ENCODE measurements at places on chromosomes 3 and 15.

DNA sequence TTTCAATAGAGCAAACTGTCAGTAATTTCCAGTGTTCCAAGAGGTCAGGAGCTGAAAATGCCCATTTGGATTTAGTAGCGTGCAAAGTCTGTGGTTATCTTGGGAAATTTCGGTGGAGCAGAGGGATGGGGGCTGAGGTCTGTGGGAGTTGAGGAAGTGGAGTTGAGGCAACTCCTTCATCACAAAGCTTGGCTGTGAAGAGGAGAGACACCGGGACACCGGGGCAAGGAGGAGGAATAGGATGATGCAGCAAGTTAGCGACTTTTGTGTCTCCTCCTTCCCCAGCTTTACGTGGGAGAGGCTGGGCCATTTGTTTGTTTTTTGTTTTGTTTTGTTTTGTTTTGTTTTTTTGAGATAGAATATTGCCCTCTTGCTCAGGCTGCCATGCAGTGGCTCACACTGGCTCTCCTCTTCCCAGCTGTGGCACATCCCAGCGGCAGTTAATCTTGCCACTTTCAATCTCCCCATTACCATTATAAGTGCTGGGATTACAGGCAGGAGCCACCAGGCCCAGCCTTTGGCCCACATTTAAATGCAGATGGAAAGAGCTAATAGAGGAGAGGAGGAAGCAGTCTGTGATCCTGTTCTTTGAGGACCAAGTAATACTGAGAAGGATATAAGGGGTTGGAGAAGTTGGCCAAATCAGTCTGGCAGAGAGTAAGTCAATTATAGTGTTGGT lies 47.1 kb downstream of the CRTC3 start:
- no peak for DNase-seq

DNA sequence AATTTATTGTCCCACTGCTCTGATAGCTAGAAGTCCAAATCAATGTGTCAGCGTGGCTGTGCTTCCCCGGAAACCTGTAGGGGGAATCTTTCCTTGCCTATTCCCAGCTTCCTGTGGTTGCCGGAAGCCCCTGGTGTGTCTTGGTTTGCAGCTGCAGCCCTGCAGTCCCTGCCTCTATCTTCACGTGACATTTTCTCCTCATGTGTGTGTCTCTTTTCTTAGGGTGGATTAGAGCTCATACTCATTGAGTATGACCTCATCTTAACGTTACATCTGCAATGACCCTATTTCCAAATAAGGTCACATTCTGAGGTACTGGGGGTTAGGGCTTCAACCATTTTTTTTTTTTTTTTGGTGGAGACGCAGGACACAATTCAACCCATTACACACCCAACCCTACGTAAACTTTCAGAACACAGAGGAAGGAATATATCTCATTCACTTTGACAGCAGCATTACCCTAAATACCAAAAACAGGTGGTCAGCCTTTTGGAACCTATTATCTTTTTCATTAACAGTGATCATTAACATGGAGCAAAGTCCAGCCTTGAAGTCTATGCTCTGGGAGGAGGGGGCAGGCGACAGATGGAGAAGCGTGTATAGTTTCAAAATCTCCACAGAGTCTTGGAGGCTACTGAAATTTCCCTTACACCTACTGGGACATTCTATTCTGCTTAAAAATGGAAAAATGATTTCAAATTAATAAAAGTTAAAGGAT lies 88.6 kb downstream of the RYK start:
- DNase-seq, result no peak

GRCh38 chr3:4425707-4426106 lies 41.4 kb downstream of the SUMF1 start:
- no peak for DNase-seq

DNA sequence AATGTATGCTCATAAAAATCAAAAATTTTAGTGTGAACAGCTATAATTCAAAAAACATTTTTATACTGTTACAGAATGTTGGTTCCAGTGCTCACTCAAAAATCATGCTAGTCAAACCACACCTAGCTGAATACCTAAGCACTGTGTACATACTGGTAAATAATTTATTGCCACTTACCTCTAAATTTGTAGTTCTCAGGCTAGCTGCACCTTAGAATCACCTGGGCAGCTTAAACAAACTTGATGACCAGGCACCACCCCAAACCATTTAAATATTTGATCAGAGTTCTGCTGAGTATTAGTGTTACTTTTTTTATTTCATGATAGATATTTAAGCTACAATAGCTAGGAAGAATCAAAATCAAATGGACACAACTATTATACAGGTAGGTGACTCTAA lies 32.3 kb upstream of the TMCO5A start:
- no peak for DNase-seq

- no peak for DNase-seq
These were observed 31.5 kb upstream of the MINDY4B start for GRCh38 chr3:150936693-150937092.

- no peak for DNase-seq
These were observed 619 bp upstream of the CMTM8 start for GRCh38 chr3:32237670-32238452.

GRCh38 chr3:125000661-125001060 lies 55.1 kb downstream of the HEG1 start:
- DNase-seq, result no peak

DNA sequence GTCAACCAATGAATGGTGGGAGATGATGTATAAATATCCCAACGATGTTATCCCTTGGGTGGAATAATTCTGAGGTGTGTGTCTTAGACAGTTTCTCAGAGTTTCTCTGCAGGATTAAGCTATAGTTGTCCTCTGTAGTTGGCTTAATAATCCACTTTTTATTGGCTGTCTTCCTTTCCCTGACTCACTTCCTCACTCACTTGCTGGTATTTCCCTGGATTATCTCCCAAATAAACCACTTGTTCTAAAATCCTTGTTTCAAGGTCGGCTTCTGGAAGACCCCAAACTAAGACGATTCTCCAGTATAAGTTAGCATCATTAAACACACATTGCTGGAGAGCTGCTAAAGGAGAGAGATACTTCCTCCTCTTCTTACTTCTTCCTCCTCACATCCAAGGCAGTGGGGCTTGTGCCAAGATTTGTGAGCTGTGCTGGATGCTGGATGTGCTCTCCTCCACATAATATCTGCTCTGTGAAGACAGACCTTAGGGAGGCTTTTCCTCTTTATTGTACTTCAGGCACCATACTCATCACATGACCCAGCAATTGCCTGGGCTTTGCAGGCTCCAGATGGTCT lies 22.5 kb upstream of the ROPN1 start:
- DNase-seq, result no peak

- DNase-seq, result no peak
These were observed 1.2 kb downstream of the GNAI2 start for GRCh38 chr3:50237133-50237651.

DNA sequence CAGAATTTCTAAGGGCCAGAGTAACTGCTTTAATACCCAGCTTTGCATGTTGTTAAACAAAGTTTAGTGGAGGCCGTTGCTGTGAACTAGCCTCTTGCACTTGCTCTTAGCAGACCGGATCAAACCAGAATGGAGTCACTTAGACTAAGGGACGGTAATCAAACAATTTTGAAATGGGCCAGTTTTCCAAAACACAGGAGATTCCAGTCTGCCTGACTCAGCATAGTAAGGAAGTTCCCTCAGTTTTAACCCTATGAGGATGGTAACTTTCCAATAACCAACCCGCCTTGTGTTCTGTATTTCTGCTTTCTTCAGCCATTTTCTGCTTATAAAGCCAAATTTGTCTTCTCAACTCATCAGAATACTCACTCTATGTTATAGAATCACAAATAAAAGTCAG lies 77.2 kb upstream of the WDR72 start:
- no peak for DNase-seq

DNA sequence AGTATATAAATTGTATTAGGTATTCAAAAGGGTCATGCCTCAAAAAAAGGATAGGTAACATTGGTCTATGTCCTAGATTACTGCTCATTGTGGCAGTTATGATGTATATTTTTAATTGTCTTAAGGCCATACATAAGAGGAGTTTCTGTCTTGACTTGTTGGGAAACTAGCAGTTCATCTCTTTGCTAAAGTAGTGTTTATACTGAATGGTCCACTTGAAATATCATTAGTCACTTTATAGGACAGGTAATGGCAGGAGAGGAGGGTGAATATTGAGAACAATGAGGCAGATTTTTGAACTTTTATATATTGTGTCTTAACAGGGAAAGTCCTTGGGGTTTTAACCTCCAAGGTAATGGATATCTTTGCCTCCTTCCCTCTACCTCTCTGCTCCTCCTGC lies 58.4 kb downstream of the TP63 start:
- DNase-seq, result no peak

- no peak for DNase-seq
These were observed 27.9 kb upstream of the MUC20 start for GRCh38 chr3:195692781-195693427.

DNA sequence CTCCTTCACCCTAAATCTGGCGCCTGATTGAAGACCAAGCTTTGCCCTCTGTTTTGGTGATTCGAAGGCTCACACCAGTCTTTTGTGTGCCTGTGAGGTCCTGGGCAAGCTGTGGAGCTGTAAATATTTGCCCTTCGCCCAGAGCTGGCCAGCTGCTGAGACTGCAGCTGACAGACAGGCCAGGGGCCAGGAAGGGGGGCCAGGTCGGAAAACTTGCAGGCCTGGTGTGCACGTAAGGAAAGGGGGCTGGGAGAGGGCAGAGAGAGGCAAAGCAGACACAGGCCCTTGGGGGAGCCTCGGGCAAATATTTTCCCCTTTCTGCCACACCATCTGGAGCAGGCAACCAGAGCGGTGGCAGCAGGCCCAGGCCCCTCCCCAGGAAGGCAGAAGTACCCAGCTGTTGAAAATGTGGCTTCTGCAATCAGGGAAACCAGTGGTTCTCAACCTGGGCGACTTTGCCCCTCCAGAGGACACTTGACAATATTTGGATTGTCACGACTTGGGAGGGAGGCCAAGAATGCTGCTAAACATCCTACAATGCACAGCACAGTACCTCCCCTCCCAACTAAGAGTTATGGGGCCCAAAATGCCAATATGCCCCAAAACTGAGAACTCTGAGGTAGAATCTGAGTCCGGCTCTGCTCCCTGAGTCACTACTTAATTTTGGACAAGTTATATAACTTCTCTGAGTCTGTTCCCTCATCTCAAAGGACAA lies 2.5 kb downstream of the PDZRN3 start:
- no peak for DNase-seq

DNA sequence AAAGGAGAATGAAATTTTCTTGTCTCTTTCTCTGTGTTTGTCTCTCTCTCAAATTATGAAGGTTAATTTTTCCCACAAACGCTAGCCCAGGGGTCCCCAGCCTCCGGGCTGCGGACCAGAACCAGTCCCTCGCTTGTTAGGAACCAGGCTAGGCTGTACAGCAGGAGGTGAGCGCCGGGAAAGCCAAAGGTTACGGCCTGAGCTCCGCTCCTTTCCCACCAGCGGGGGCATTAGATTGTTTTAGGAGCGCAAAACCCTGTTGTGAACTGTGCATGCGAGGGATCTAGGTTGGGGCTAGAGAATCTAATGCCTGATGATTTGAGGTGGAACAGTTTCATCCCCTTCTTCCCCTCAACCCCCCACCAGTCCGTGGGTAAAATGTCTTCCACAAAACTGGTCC lies 74.7 kb upstream of the ZNF385D start:
- DNase-seq, result no peak

DNA sequence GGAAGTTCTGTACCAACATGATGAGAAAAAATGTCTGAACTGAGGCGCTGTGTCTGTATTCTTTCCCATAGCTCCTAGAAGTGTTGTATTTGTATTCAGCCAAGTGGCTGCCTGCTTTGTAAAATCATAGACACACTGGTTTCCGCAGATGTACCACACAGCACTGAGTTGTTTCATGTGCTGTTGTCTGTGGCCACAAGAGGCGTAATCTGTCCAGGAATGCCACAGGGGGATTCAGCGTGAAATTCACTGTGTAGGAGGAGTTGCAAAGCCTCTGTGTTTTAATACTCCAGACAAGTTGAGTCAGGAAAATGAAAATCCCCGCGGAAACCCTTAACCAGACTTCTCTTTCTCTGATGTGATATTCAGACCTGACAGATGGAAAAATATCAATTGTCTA lies 462.2 kb downstream of the NSUN3 start:
- DNase-seq, result no peak

GRCh38 chr3:52524258-52524751 lies 9.4 kb downstream of the NT5DC2 start:
- DNase-seq, result no peak

GRCh38 chr15:78204351-78205309 lies 29.7 kb downstream of the ACSBG1 start:
- DNase-seq, result no peak

- no peak for DNase-seq
These were observed 13.3 kb downstream of the ZNF280D start for GRCh38 chr15:56719774-56720555.

GRCh38 chr15:101045236-101045646 lies 126.1 kb downstream of the LRRK1 start:
- DNase-seq, result no peak

GRCh38 chr3:125240496-125240895 lies 27.9 kb upstream of the SLC12A8 start:
- DNase-seq, result no peak

- no peak for DNase-seq
These were observed 58.4 kb upstream of the LRTM1 start for GRCh38 chr3:54986294-54986693.

GRCh38 chr3:186299327-186299726 lies 62.7 kb downstream of the DGKG start:
- DNase-seq, result no peak

- DNase-seq, result no peak
These were observed 6.4 kb downstream of the CFAP20DC start for GRCh38 chr3:59043391-59043790.

DNA sequence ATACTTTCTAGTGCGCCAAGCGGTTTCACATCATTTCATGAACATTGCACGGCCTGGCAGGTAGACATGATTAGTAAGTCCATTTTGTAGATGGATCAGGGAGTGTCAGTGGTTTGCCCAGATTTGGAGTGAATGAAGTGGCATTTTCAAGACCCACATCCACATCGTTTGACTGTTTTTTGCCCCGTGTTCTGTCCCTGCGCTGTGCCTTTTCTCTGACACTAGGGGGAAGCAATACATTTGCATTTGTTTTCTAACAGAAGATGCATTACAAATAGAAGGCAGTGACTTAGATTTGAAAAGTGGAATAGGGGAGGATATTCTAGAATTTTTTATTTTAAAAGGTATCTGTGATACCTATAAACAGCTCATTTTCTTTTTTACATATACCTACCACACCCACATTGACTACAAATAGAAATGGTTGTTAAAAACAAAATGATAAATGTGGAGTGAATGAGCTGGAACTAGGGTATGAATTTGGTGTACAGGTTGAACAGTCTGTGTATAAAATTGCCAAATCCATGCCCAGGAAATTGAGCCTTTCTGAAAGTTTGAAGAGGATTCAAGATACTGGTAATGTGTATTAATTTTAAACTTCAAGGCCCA lies 98.0 kb downstream of the USP13 start:
- no peak for DNase-seq

GRCh38 chr15:47806008-47806407 lies 88.7 kb downstream of the SEMA6D start:
- no peak for DNase-seq

- DNase-seq, result no peak
These were observed 3.2 kb downstream of the XYLB start for GRCh38 chr3:38349684-38350359.
